Activated CD4-positive, alpha-beta T cell treated with anti-CD3 and anti-CD28 coated beads, Interleukin-2, amount 10 ng/mL, durations not matched to agents 24 days and 14 days (primary cell): ENCODE measurements at places on chromosomes 12 and 14. TPM values are rescaled to one million over a fixed set of nuclear protein-coding genes. Genes with fewer than 3 reads are reported as not detected.

CCDC177 gene
- 0.05 TPM in 1 of 2 replicates, not detected in the other for total RNA-seq

POTEM gene
- not detected in 2 replicates for total RNA-seq

HOXC9 gene
- total RNA-seq: not detected in 2 replicates

GRCh38 chr12:56208006-56208405 is 13.7 kb downstream of the RNF41 start:
- H3K27me3 ChIP-seq: no peaks in the 10 kb centered on the region
- peaks cover 2% of the 10 kb centered on the region for H3K4me1 ChIP-seq
- peaks cover 50% of the 10 kb centered on the region for H3K36me3 ChIP-seq

DNA sequence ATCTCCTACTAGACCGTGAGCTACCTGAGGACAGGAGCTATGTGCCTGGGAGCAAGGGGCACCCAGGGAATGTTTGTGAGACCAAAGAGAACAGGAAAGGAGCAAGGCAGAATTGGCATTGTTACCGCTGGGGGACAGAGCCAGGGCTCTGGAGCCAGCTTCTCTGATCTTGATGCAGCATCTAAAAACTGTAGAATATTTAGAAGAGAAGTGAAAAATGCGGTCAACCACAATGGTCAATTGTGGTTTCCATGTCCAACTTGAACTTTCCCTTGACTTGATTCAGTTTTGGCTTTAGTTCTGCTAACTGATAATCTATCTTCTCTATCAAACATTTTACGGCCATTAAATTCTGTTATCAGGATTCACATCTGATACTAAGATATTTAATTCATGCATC is 201.2 kb downstream of the ANO4 start:
- no peaks in the 10 kb centered on the region for H3K4me1 ChIP-seq
- no peak overlapping the region for H3K27ac ChIP-seq
- no peaks in the 10 kb centered on the region for H3K36me3 ChIP-seq
- DNase-seq: no peak

CLEC1B gene
- total RNA-seq: not detected in 2 replicates
